ENCODE measurements at places on chromosomes 16 and 17.

- H3K27me3 ChIP-seq: no peaks in the 10 kb centered on the region
- no peak overlapping the region for H3K27ac ChIP-seq
- H3K4me1 ChIP-seq: peaks cover 27% of the 10 kb centered on the region
- DNase-seq: no peak
Observed at GRCh38 chr17:4008082-4008435, 43.8 kb upstream of the ATP2A3 start.

GRCh38 chr17:39027455-39028035, 60.3 kb upstream of the FBXO47 start:
- H3K36me3 ChIP-seq: no peaks in the 10 kb centered on the region
- DNase-seq: no peak
- H3K27ac ChIP-seq: no peak overlapping the region

GRCh38 chr17:41610965-41611640, 1.5 kb downstream of the KRT16 start:
- H3K4me3 ChIP-seq: no peak overlapping the region
- no peak for DNase-seq
- H3K36me3 ChIP-seq: peaks cover 7% of the 10 kb centered on the region
- H3K27ac ChIP-seq: no peak overlapping the region
- peaks cover 5% of the 10 kb centered on the region for H3K27me3 ChIP-seq

DNA sequence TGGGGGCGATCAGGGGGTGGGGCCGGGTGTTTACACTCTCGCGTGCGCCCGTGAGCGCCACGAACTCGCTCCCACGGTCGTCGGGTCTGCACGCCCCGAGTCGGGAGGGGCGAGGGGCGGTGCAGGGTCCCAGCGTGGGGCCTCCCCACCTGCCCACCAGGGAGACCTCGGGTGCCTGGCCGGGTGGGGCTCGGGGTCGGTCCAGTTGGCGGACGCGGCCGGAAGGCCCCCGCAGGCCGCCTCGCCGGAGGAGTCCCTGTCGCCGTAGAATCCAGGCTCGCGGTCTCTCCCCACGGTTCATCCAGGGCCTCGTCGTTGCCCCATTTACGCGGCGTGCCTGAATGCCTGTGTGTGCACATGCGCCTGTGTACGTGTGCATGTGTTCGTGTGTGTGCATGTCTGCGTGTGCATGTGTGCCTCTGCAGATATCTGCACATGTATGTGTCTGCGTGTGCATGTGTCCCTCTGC, 510 bp upstream of the RAB40B start:
- H3K27me3 ChIP-seq: peaks cover 18% of the 10 kb centered on the region
- peak overlapping the region; percentile 66 for H3K27ac ChIP-seq
- no peak for DNase-seq
- peak overlapping the region; percentile 81 for H3K4me3 ChIP-seq
- peaks cover 19% of the 10 kb centered on the region for H3K4me1 ChIP-seq

DNA sequence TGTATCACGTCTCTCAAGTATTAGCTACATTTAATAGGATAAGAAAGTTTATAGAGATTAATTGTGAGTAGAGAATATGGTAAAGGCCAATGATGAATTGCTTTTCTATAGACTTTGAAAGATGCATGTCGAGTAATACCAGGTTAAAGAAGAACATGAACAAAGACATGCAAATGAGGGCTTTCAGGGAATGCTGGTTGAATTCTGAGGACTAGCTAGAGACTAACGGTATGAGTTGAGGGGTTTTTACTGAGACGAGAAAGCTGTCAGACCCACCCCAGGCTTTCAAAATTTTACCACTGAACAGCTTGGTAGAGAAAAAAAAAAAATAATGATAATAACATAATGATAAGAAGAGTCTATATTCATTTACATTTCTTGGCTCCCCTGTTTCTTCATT, 796.0 kb upstream of the CDH8 start:
- H3K27ac ChIP-seq: no peak overlapping the region
- no peak for DNase-seq
- H3K36me3 ChIP-seq: no peaks in the 10 kb centered on the region
- H3K4me3 ChIP-seq: no peak overlapping the region
- no peaks in the 10 kb centered on the region for H3K27me3 ChIP-seq
- H3K4me1 ChIP-seq: peaks cover 3% of the 10 kb centered on the region
